ENCODE measurements at places on chromosomes 4 and X.

GRCh38 chrX:33207056-33207455 lies 4.3 kb downstream of the DMD start:
- no peak for DNase-seq

DNA sequence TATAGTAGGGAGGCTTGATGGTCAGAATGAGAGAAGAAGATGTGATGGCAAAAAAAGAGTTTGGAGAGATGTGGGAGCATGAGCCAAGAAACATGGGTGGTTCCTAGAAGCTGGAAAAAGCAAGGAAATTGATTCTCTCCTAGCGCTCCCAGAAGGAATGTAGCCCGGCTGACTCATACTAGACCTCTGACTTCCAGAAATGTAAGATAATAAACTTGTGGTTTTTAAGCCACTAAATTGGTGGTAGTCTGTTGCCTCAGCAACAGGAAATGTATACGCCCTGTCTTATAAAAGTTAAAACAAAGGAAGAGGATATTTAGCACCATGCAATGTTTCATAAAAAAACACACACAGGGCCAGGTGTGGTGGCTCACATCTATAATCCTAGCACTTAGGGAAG lies 182.7 kb upstream of the PCDH7 start:
- peak; percentile 87 for DNase-seq

DNA sequence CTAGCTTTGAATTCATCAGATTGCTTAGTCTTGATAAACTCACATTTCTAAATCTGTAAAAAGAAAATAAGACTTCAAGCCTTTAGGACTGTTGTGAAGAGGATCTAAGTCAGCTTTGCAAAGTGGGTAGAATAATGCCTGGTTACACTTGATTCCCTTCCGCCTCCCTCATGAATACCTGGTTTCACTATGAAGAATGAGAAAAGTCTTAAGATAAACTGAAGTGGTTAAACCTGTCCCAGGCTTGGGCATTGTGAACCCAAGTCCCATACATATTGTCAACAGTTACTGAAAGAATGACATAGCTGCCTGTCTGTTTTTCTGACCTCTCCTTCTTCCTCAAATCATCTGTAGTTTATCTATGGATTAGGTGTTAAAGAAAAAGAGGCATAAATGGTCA lies 16.7 kb upstream of the GBA3 start:
- no peak for DNase-seq

GRCh38 chr4:139567159-139567870 lies 11.3 kb upstream of the SETD7 start:
- DNase-seq = no peak

DNA sequence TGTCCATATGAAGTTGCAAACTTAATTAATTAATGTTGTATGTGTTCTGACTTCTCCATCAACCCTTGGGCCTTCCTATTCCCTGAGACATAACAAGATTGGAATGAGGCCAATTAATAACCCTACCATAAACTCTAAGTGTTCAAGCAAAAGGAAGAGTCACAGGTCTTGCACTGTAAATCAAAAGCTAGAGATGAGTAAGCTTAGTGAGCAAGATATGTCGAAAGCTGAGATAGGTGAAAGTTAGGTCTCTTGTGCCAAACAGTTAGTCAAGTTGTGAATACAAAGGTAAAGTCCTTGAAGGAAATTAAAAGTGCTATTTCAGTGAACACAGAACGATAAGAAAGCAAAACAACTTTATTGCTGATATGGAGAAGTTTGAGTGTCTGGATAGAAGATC lies 58.2 kb upstream of the GPRIN3 start:
- DNase-seq = no peak

DNA sequence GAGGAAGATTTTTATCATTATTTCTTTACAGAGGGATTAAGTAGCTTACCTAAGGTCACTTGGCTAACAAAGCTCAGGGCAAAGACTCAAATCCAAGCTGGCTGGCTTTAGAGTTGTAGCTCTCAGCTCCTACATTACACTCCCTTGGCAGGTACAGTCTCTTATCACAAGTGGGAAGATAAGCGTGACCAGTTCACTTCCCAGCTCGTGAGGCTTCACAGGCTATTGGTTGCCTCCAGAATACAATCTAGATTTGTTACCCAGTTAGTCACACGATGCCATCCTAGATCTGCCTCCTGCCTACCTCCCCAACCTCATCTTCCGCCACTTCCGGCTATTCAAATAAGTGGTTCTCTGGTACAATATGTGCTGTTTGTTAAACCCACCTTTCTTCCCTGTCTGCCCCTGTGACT lies 3.7 kb downstream of the MMRN1 start:
- DNase-seq = no peak

- DNase-seq = no peak
Observed at GRCh38 chrX:25005382-25006185, 10.2 kb downstream of the ARX start.

- no peak for DNase-seq
Observed at GRCh38 chr4:91258326-91258725, 1045.4 kb upstream of the GRID2 start.

DNA sequence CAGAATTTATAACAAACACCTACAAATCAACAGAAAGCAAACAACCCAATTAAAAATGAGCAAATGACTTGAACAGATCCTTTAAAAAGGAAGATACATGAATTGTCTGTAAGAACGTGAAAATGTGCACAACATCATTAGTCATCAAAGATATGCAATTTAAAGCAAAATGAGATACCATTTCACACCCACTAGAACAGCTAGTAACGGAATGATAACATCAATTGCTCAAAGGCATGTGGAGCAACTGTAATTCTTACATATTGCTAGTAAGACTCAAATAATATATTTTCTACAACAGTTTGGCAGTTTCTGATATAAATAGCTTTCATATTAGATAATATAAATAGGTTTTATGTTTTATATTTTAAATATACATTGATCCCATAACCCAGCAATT lies 82.5 kb downstream of the LCORL start:
- no peak for DNase-seq

GRCh38 chrX:124348885-124349453 lies 2.6 kb downstream of the SH2D1A start:
- no peak for DNase-seq

DNA sequence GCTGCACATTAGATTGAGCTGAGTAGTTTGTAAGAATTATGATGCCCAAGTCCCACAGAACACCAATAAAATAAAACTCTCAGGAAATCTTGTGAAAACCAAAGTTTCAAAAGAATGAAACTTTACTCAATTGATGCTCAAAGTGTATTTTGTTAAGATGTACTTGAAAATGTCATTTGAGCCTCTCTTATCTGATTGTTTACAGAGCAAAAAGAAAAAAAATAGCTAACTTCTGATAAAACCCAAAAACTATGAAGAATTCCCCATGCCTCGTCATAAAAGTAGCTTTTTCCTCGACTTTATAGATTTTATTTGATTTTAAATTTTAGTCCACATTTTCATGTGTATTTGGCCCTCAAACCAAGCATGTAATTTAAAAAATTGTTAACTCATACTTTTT lies 521.5 kb upstream of the FTHL17 start:
- no peak for DNase-seq

- no peak for DNase-seq
Observed at GRCh38 chr4:147862043-147862692, 130.3 kb downstream of the ARHGAP10 start.

DNA sequence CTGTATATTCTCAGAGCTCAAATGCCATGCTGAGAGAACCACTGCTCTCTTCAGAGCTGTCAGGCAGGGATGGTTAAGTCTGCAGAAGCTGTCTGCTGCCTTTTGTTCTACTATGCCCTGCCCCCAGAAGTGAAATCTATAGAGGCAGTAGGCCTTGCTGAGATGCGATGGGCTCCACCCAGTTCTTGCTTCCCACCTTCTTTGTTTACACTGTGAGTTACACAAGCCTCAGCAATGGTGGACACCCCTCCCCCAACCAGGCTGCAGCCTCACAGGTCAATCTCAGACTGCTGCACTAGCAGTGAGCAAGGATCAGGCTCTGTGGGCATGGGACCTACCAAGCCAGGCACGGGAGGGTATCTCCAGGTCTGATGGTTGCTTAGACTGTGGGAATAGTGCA lies 271.6 kb downstream of the CENPC start:
- DNase-seq = no peak

DNA sequence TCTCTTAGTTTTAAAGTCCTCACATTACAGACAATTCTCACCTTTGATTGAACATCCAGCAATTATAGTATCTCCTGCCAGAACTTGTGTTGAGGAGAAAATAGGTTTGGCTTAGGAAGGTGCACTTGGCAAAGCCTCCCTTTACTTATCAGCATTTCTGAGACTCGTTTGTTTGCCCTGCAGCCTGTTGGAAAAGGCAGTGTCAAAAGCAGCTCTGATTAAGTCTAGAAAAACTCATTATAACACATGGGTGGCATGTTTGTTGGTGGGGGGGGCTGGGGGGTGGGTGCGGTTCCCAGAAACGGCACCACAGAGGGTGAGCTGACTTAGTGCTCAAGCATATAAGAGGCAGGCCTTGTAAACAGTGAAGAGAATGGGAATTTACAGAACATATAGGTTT lies 21.7 kb upstream of the PUDP start:
- DNase-seq = no peak

- DNase-seq = no peak
Observed at GRCh38 chr4:57363346-57363745, 253.2 kb upstream of the IGFBP7 start.

GRCh38 chr4:153115322-153116290 lies 88.6 kb upstream of the TRIM2 start:
- peak; percentile 83 for DNase-seq

GRCh38 chrX:97109730-97110129 lies 226.0 kb downstream of the RPA4 start:
- no peak for DNase-seq

GRCh38 chr4:174697896-174698295 lies 131.2 kb downstream of the GLRA3 start:
- DNase-seq = no peak

DNA sequence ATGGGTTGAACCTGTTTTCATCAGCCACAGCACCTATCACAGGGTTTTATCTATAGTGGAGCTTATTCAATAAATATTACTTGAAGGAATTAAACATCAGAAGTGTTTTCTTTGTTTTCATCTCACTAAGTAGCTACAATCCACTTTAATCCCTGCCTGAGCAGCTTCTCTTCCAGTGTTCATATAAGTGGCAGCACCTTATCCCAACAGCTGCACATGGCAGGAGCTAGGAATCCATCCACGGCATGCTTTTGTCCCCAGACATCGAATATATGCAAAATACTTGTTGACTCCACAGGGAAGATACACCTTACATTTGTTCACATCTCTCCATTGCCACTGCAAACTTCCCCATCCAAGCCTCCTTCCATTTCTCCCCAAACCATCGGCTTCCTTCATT lies 549.8 kb upstream of the FAM241A start:
- no peak for DNase-seq

- no peak for DNase-seq
Observed at GRCh38 chrX:36642052-36642451, 366.1 kb upstream of the FAM47C start.

GRCh38 chr4:99447513-99447912 lies 12.4 kb upstream of the ADH7 start:
- DNase-seq = no peak

DNA sequence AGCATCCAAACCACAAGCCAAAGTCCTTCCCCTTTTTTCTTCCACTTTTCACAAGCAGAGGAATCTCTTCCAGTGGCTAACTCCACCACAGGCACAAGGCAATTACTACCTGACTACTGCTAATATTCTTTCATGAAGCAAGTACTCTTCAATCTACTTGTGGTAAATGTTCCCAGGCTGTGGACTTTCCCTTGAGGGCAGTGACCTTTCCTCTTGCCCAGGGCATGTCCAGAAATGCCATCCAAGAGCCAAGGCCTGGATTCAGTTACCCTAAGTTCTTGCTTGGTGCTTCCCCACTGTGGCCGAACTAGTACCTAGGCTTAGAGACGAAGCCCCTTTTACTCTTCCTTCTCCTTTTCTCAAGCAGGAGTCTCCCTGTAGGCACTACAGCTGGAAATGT lies 400.7 kb downstream of the DCAF12L2 start:
- no peak for DNase-seq

GRCh38 chr4:37678624-37679023 lies 7.6 kb downstream of the RELL1 start:
- DNase-seq = peak; percentile 34

GRCh38 chr4:108620933-108621905 lies 843 bp downstream of the RPL34 start:
- no peak for DNase-seq

GRCh38 chrX:28379103-28379502 lies 208.1 kb upstream of the IL1RAPL1 start:
- no peak for DNase-seq

- peak; percentile 54 for DNase-seq
Observed at GRCh38 chr4:86036736-86037135, 323.1 kb downstream of the MAPK10 start.

- peak; percentile 94 for DNase-seq
Observed at GRCh38 chr4:48698029-48698971, 81.8 kb downstream of the FRYL start.

GRCh38 chrX:40209951-40210617 lies 112.3 kb upstream of the BCOR start:
- DNase-seq = peak; percentile 31

DNA sequence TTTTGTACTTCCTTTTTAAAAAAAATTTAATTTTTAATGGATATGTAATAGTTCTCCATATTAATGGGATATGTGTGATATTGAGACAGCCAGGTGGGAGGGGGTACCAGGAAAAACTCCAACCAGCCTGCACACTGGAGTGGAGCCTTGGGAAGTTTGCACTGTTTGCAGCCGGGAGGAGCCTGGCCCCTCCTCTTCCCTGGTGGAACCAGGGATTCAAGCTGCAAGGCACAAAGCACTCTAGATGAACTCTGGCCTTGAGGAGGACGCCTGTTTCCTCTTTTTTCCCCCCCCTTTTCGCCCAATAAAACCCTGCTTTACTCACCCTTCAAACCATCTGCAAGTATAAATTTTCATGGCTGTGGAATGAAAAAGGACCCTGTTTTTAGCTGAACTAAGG lies 48.2 kb upstream of the GC start:
- DNase-seq = no peak

- no peak for DNase-seq
Observed at GRCh38 chr4:16231570-16232245, 5.4 kb upstream of the TAPT1 start.

DNA sequence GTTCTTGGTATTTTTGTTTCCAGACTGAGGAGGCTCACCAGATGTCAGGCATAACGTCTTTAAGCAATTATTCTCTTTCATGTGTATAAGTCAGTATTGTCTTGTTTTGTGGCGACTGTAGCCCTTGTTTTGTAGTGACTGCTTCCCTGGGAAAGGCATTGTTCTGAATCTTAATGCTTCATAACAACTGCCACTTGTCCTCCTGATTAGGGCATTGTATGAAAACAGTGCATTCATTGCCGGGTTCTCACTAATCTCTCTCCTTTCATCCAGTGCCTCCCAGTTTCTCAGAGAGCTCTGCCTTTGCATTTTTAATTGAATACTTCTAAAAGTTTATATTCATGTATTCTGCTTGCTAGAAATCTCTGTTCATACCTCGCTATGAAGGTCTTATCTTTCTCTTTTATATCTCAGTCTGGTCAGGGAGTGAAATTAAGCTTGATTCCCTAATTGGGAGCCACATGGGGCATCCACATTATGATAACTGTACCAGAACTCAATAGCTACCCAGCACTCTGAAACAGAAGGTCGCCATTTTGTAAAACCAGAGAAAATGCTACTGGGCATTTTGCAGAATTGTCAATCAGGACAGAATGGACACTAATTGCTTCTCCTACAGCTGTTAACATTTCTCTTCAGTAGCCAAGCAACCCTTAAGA lies 149.8 kb downstream of the GBA3 start:
- no peak for DNase-seq

GRCh38 chr4:124964251-124964650 lies 251.7 kb upstream of the ANKRD50 start:
- DNase-seq = no peak

All from fibroblast of skin of right biceps (primary cell).